ENCODE measurements at places on chromosomes 4 and X.

- DNase-seq, result no peak
Measured at GRCh38 chrX:21661316-21661715, 3.2 kb upstream of the KLHL34 start.

DNA sequence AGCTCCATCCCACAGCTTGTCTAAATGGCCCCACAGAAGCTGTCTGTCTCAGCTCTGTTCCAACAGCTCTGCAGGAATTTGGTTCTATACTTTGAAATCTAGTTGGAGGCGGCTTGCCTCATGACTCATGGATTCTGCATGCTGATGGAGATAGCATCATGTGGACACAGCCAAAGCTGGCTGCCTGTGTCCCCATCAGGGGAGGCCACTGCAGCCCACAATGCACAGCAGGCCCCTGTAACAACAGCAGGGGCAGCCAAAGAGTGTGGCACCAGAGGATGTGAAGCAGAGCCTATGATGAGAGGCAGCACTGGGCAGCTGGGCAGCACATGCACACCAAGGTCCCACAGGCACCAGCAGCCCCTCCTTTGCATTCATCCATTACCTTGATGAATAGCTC lies 67.2 kb downstream of the DCAF12L1 start:
- DNase-seq, result no peak

DNA sequence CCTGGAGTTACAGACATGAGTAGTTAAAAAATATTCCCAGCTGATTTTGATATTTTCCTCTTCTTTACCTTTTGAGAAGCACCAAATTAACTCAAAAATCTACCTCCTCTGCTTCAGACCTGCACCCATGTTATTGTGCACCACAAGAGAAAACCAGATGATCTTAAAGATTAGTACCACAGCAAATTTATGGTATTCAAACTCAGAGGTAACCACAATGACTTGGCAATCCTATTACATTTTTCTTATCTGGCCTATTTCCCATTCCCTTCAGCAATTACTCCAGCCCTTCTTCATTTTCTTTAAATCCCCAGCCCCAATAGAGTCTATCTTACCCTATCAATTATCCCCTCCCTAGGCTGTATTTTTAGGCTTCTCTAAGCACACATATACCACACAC lies 535.1 kb downstream of the FAT4 start:
- DNase-seq, result peak; percentile 36

- DNase-seq, result no peak
Measured at GRCh38 chr4:42627885-42628646, 28.8 kb downstream of the ATP8A1 start.

DNA sequence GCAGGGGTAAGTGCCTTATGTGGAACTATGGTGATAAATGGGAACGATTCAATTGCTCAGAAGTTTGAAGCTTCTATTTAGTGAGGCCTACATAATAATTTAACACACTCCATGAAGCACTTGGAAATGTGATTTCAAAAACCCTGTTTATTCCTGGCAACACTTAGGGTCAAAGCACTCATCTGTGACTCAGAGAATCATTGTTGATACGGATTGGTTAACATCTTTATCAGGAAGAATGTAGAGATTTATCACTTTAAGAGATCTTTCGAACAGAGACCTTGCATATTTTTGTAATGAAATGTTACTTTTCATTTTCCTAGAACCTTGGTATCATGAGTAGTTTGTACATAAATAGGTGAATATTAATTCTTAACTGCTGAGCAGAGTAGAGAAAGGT lies 269.1 kb upstream of the SLIT2 start:
- peak; percentile 47 for DNase-seq

DNA sequence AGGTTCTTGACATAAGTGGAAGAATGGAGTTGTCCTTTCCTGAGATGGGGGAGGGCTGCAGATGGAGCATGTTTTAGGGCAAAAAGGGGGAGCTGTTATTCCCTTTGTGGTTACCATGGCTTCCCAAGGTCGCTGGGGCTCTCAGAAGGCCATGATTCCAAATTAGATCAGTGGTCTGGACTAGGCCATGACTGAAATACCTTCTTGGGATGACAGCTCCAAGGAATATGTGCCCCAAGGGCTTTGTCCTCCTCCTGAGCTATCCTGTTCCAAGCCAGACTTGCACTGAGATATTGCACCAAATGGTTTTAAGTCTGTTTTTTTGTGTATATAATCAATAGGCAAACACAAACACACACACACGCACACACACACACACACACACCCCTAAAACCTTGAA lies 3.0 kb upstream of the RBPJ start:
- no peak for DNase-seq

GRCh38 chr4:81030981-81031791 lies 678 bp downstream of the BMP3 start:
- DNase-seq, result no peak

GRCh38 chrX:17030092-17030491 lies 83.6 kb downstream of the REPS2 start:
- no peak for DNase-seq
